ENCODE measurements at places on chromosomes 2 and 18.

DNA sequence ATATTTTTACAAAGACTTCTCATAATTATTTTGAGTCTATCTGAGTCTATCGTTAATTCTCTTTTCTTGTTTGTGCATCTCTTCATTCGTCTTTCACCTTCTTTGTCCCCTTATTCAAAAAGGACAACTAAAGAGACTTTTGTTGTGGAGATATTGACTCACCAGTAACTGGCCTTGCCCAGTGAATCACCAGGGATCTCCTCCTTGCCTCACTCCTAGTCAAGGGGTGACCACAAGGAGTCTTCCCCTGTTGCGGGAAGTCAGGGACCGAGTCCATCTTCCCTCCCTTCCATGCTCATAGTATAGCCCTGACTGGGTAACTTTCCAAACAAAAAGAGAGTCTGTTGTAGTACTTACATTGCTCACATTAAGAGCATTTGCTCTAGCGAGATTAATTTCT is 158.9 kb downstream of the NEB start:
- DNase-seq: no peak

GRCh38 chr2:163455815-163456214 is 280.0 kb downstream of the FIGN start:
- DNase-seq: no peak

DNA sequence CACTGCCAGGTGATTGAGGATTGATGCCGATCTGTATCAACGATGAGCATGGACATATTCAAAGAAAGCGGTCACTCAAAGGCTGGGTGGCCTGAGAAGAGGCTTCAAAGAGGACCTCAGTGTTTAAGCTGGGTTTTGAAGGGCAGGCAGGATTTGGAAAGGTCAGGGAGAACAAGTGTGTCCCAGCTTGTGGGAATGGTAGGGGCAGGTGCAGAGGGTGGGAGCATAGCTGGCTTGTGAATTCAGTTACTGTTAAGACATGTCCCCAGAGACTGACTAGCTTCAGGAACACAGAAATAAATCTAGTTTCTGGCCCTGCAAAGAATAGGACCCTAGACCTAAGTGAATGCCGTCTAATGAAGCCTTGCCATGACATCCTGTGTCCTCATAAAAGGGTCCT is 363.4 kb downstream of the CLIP4 start:
- no peak for DNase-seq

- DNase-seq: no peak
Observed at GRCh38 chr2:74183878-74184277, 5.2 kb upstream of the MOB1A start.

DNA sequence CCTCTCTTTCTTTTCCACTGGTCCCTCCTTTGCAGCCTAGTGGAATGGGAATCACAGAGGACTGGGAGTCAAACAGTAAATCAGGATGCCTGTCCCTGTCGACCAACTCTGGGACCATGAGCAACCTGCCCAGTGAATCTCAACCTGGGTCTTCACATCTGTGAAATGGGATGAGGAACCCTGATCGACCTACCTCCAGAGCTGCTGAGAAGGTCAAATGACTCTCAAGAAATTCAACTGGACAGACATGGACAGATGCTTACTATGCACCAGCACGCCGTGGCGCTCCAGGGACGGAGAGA is 73.3 kb upstream of the TAF1B start:
- no peak for DNase-seq

GRCh38 chr18:55634545-55634944 is 46.6 kb upstream of the TCF4 start:
- no peak for DNase-seq

- no peak for DNase-seq
Observed at GRCh38 chr2:187224989-187225388, 223.1 kb downstream of the CALCRL start.

- DNase-seq: no peak
Observed at GRCh38 chr2:54366487-54367280, 89.4 kb upstream of the SPTBN1 start.

DNA sequence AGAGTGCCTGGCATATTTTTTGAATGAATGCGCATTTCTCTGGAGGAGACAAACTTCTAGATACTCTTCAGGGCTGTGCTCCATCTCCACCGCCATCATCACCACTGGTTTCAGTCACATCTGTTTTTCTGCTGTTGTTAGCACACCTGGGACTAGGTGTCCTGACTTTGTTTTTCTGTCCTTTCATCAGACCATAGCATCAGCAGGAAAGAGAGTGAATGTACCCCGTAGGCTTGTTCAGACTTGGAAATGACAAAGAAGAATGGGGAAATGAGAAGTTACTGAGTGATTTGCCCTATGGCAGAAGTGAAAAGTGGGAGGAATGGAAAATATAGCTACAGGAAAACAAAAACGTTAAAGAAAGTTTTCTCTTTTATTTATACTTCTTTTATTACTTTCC is 965.2 kb upstream of the FANCL start:
- DNase-seq: no peak

DNA sequence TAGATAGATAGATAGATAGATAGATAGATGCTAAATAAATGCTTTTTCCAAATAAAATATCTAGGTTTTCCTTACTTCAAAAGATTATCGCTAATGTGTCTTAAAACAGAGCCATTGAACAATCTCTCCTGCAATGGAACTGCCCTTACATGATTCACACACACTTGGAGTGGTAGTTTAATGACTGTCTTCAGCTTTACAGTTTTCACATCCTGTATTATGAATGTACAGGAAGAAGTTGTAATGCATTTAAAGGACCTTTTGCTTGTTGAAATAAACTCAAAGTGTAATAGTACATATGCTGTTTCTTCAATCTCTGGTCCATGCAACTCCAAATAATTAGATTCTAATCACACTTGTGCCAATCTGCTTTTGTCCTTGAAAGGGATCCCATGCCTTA is 797.6 kb upstream of the CDH2 start:
- DNase-seq: no peak

- DNase-seq: no peak
Observed at GRCh38 chr2:54609647-54610046, 113.8 kb upstream of the EML6 start.

GRCh38 chr2:121648206-121649148 is 785 bp downstream of the CLASP1 start:
- DNase-seq: peak; percentile 32

DNA sequence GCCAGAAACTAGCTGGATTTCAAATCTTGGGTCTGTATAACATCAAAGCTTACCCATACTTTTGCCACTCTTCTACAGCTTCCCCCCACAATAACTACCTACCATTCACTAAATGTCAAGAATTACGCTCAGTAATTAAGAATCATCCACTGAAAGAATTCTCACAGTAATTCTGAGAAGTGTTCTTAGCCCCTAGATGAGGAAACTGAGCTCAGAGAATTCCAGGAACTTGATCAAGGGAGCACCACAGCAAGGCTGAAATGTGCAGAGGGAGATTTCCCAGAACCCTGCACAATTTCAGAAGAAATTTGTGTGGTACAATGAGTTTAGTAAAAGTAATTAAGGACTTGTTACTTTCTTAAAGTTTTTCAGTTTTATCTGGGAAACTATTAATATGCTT is 194.5 kb upstream of the STK17B start:
- no peak for DNase-seq

DNA sequence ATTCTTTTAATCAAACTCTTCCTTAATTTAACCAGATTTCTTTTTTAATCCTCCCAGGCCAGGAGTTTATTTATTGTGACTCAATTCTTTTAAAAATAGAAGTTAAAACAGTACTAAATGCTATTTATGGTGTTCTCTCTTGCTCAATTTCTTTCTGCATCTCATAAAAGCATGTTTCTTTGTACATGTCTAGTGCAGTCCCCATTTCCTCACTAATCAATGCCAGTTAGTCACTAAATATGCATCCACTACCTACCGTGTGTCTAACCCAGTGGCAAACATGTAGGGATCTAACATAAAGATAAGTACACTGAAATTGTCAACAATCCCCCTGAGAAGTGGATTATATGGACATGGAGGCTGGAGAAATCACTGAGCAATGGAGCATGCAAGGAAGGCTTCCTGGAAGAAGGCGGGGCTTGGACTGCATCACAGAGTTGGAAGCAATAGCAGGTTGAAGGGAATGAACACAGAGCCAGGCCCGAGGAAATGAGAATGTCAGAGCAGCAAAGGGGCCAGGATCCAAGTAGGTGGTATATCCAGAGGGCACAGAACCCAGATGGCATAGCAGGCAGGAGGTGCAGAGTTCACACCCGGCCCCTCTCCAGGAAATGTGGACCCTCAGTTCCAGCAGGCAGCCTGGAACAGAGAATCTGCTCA is 105.3 kb upstream of the FOSL2 start:
- no peak for DNase-seq

DNA sequence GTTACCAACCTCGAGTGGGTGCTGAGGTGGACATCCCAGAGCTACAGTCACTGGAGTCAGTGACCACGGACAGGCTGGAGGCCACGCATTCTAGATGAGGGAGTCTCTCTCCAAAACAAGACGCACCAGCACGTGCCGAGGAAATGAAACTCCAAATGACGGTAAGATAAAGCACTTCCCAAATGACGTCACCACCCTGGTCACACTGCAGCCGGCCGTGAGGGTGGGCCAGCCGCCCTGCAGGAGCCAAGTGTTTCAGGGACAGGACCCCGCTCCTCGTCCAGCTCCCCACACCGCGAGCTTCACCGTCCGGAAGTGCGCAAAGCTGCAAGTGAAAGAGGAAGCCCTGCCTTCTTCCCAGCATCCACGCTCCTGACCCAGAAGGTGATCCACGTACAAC is 99.4 kb downstream of the ZNF516 start:
- DNase-seq: no peak
